CD4-positive, alpha-beta T cell treated with Interleukin-2 at 100 ng/mL for 4 hours (primary cell): ENCODE measurements at places on chromosomes 2 and 18.
A peak's percentile ranks its signal among the peaks of the same experiment; 100 is the strongest.

- DNase-seq, result no peak
Observed at GRCh38 chr18:57950542-57950941, 93.5 kb upstream of the NEDD4L start.

GRCh38 chr2:144595686-144596072, 75.8 kb upstream of the ZEB2 start:
- no peak for DNase-seq

DNA sequence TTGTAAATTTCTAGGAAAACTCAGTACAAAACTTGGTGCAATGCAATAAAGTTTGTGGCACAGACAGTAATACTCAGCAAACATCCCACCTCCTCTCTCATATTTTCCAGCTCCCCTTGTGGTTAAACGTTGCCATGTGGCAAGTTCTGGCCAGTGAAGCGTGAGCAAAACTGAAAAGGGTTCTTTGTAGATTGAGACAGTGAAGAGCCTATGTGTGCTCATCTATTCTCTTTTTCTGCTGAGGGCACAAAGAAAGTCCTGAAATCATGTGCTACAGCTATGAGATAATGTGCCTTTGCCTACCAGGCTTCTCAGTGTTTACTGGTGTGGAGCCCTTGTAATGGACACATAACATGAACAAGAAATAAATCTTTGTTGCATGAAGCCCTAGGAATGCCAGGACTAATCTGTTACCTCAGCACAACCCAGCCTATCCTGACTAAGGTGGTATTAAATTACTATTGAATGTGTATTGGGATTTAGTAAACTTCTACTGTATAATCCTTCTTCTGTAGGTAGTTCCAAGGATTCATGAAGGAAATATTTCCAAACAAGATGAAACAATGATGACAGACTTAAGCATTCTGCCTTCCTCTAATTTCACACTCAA, 13.0 kb upstream of the TYMS start:
- DNase-seq, result no peak

DNA sequence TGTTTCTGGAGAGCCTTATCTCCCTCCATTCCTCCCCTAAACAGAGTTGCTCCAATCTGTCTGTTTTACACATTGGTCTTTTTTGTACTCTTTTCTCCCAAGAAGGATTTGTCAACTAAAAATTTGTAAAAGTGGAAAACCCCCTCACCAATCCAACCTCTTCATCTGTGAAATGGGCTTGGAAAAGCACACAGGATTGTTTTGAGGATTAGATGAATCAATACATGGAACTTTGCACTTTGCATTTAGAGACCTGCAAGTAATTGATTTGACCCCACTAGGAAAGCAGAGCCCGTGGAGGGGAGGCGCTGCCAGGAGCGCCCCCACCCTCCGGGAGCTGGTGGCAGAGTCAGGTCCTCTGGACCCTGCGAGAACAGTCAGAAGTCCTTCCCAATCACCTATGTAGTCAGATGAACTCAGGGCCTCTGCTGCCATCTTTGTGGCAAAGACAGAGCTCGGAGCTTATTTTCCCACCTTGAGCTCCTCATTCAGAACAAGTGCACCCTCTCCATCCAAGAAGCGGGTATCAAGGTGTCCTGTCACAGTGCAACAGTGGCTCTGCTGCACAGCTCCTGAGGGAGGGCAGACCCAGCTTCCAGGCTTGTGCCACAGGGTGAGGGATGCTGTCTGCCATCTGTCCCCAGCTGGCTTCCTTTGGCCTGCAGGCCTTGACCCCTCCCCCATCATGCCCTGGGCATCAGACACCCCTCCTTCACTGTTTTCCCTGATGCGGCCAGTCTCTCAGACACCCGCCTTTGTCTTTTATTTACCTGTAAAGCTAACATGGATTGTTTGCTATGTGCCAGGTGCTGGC, 1.7 kb upstream of the TMEM185B start:
- no peak for DNase-seq

DNA sequence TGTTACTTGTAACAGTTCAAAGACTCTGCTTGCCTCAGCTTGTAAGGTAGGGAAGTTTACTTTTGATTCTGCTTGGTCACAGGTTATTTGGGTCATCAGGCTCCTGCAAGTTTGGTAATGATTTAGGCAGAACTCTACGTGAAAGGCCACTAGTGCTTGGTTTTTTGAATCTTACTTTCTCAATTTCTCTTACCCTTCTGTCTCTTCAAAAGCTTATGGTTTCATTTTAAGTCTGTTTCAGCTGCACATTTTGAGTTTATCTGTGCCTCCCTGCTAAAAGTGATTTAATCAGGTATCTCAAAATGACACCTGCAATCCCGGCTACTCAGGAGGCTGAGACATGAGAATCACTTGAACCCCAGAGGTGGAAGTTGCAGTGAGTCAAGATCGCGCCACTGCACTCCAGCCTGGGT, 26.3 kb upstream of the MOCOS start:
- DNase-seq, result no peak

DNA sequence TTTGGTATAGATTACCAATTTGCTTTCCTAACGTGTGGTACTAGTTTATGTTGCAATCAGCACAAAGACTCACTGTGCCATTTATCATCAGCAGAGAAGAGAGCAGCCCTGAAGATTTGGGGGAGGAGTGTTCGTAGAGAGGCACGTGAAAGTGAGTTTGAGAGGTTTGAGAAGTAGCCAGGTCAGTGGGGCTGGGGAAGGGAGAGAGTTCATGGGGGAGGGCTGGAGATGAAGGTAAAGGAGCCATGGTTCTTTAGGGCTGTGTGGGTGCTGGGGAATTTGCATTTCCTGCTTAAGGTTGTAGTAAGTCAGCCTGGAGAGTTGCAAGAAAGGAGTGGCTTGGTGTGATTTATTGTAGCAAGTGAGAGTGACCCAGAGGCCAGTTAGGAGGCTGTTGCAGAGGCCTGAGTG, 172.1 kb downstream of the NEDD4L start:
- DNase-seq, result no peak

GRCh38 chr2:223416815-223417610, 185.1 kb downstream of the SCG2 start:
- DNase-seq, result no peak

DNA sequence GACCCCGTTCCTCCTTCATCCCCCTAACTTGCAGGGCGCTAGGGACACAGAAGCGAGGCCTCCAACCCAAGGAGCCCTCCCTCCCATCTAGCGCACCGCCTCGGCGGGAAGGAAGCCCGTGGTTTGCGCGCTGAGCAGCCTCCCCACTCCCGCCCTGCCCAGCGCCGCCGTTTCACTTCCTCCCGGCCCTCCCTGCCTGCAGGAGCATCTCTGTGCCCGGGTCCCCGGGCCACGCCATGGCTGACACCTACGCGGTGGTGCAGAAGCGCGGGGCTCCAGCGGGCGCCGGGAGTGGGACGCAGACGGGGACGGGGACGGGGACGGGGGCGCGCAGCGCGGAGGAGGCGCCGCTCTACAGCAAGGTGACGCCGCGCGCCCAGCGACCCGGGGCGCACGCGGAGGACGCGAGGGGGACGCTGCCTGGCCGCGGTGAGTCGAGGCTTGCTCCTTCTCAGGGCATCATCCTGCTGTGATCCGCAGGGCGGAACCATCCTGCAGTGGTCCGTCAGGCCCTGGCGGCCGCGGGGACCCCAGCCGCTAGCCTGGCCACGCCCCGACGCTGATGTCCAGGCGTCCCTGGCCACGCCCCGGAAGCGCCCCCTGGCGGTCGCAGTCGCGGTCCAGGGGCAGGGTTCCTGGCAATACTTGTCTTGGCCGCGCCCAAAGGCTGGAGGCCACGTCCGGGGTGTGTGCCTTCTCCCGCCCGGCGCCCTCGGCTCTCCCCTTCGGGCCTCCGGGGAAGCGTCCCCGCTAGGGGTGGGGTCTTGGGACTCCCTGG, 16.4 kb downstream of the PTPN18 start:
- DNase-seq, result peak; percentile 69

GRCh38 chr2:130987519-130988425, 105.5 kb downstream of the FAM168B start:
- DNase-seq, result no peak

DNA sequence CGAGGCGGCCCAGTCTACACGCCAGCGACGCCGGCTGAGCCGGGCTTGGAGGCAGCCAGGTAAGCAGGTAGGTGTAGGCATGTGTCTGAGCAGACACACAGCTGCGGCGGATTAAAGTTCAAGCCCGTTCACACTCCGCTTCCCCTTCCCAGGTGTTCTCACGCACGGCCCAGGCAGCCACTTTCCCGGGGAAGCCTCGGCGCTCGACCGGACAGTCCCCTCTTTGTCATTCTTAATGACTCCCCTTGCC, 367 bp downstream of the TGFA start:
- no peak for DNase-seq

DNA sequence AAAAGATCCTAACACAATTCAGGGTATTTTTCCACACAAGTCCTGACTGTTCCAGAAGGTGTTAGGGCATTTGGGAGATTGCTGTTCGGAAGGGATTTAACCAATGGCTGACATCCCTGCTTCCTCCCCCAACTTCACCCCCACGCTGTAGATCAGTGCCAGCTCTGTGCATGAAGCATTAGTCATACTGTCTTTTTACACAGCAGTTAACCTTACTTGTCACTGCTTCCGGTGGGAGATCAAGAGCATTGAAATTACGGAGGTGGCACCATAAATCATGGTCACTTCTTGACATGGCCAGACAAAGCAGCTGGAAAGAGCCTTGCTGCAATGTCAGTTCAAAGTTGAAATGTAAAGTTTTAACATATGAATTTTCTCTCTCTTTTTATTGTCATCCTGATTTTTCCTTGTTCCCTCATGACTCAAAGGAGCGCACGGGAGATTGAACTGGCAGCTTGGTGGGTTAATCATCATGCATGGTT, 70.2 kb downstream of the HRH4 start:
- no peak for DNase-seq

DNA sequence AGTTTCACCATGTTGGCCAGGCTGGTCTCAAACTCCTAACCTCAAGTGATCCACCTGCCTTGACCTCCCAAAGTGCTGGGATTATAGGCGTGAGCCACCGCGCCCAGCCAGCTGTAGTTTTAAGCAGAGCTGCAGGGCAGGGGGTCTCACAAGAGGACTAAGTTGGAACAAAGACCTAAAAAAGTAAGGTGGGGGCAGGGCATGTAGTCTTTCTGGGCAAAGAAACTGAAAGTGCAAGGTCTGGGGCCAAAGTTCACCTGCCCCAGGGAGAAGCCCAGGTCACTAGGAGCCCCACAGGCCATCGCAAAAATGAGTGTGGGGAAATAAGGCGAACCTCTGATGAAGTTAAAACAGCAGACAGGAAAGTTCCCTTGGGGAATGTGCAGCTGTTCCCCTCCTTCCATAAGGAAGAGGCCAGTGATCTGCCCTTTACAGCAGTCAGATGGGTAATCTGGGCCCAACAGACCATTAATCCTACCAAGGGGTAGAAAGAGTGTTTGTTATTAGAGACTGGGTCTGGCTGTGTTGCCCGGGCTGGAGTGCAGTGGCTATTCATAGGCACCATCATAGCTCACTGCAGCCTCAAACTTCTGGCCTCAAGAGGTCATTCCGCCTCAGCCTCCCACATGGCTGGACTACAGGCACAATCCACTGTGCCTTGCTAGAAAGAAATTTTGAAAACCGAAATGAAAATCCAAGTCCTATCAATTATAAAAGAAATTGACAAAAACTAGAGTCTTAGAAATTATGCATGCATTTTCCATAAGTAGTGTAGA, 2.8 kb downstream of the SCLY start:
- no peak for DNase-seq

GRCh38 chr18:49815927-49816326, 2.6 kb upstream of the ACAA2 start:
- no peak for DNase-seq

- no peak for DNase-seq
Observed at GRCh38 chr2:28216331-28216730, 176.3 kb upstream of the FOSL2 start.

- no peak for DNase-seq
Observed at GRCh38 chr18:28794459-28795245, 617.7 kb upstream of the CDH2 start.

- no peak for DNase-seq
Observed at GRCh38 chr18:74128159-74128558, 19.5 kb downstream of the FBXO15 start.

- no peak for DNase-seq
Observed at GRCh38 chr2:40388161-40388560, 63.7 kb downstream of the SLC8A1 start.

- DNase-seq, result peak; percentile 48
Observed at GRCh38 chr18:12744103-12744502, 41.3 kb downstream of the PSMG2 start.

GRCh38 chr18:53990485-53990884, 234.0 kb downstream of the MBD2 start:
- DNase-seq, result no peak

DNA sequence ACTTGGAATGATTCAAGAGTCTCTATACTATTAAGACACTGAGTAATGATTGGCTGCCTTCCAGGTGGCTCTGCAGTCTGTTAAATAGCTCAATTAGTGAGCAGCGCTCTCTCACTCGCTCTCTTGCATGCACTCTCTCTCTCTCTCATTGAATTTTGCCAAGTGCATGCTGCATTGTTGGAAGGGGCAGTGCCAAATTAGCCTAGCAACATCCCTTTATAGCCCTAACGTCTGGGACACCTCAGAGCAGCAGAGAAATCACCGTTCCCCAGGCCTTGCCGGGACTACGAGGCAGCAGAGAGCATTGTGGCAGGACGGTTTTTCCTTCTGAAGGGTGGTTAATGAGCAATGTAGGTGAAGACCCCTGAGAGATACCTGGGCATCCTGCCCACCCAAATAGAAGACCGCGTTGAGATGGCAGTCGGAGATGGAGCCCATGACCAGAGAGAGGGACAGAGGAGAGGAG, 447.6 kb upstream of the POU3F3 start:
- DNase-seq, result no peak

GRCh38 chr2:99776906-99777646, 287.3 kb upstream of the REV1 start:
- DNase-seq, result no peak

DNA sequence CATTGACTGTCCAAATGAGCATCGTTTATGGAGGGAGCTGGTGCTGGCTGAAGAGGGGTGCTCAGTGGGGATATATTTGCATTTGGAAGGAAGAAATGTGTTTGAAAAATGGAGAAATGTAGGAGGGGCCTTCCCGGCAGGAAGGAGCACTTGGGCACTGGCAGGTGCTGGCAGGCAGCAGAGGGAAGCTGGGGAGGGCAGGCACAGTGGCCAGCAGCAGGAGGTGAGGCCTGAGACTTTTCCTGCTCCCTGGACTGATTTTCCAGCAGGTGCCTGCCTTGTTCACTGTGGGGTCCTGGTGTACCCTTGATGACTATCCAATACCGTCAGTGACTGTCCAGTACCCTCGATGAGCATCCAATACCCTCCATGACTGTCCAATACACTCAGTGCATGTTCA, 20.8 kb upstream of the HPCAL1 start:
- DNase-seq, result no peak

- DNase-seq, result no peak
Observed at GRCh38 chr2:233338046-233338445, 16.2 kb upstream of the DGKD start.

GRCh38 chr2:44906972-44907371, 34.5 kb upstream of the SIX3 start:
- DNase-seq, result no peak
